ENCODE measurements at places on chromosomes 3 and 15.

GRCh38 chr3:13500133-13500885 is 20.2 kb downstream of the HDAC11 start:
- DNase-seq = no peak

GRCh38 chr3:171251835-171252234 is 208.4 kb downstream of the TNIK start:
- no peak for DNase-seq

GRCh38 chr15:94233441-94233840 is 2.1 kb downstream of the MCTP2 start:
- DNase-seq = no peak

DNA sequence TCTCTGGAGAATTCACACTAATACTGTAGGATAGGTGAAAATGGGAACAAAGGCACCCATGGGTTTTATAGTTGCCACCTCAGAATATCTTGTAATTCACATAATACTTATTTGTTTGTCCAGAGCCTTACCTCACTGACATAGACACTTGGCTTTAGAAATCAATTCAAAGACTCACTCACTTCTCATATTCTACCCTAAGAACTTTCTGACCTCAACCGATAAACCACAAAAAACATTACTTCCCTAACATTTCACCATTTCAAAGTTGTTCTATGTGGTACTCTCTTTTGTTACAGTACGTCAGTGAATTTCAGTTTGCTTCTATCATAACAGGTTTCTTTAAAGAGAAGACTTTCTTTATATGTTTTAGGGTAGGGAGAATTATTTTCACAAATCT is 359.3 kb downstream of the IGSF11 start:
- DNase-seq = no peak

DNA sequence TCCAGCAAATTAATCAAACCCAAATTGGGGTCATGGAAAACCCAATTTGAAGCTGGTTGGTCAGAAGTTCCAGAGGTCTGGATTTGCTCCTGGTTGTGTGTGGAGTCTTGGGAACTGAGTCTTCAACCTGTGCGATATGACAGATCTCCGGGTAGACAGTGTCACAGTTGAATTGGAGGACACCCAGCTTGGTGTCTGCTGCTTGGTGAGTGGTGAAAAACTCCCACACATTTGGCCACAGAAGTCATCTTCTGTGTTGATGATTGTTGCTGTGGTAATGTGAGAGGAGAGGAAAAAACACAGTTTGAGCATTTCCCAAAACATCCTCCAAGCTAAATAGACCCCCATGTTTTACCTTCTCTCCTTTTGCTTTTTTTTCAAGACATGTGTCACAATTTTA is 218.1 kb downstream of the TP63 start:
- DNase-seq = no peak

- DNase-seq = no peak
These were observed 234.8 kb upstream of the NR2E3 start for GRCh38 chr15:71575474-71576045.

GRCh38 chr3:112486811-112487505 is 12.3 kb downstream of the BTLA start:
- DNase-seq = no peak

DNA sequence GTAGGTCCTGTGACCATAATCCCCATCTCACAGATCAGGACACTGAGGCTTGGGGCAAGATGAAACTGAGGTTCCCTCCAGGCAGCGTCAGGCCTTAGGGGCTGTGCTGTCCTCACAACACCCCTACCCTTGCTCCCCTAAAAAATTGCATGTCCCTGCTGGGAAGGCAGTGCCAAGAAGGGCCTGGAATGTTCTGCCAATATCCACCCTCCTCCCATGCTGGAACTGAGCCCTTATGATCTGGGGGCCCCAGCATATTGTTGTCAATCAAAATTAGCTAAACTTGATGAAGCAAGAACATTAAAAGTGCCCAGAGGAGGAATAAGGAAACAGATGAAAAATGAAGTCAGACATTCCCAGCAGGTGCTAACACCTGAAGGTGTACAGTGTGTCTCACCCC is 13.4 kb upstream of the RTP3 start:
- DNase-seq = no peak

DNA sequence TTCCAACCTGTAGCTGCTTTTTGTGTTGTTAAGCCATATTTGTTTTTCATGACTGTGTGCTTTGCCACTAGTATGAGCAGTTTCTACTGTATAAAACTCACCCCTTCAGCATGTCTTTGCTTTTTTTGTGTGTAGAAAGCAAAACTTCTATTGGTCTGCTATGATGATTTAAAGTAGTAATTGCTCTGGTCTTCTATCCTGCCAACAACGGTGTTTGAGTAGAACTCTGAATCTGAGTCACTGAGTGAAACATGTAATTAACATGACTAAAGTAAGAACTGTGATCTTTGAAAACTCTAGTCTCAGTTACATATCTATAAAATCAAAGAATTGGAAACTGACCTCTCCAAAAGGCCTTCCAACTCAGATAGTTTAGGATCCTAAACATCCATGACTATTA is 133.6 kb downstream of the TPRG1 start:
- no peak for DNase-seq

DNA sequence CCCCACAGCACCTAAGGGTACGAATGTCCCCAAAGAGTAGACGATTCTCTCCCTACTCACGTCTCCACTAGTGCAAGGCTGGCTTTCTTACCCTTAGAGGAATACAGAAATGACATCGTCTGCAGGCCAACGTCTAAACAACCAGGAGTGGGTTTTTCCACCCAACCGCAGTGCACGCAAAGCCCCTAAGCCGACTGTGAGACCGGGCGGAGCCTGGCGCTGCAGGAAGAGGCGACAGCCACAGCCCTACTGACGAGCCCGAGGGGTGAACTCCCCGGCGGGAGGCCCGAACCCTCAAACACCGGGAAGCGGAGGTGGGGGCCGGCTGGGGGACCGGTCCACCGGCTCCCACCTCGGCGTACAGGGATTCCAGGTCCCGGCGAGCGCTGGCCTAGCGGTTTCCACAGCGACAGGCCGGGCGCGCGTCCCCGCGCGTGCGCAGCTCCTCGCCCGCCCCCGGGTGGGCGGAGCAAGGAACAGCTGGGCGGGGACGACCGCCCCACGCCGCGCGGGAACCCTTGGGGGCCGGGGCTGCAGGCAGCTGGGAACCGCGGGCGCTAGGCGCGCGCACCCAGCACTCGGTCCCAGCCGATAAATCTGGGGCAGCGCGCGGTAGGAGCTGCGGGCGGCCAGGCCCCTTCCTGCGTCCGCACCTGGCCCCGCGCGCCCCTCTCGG is at the start of the genes CEP19 and PIGX:
Gene CEP19, minus strand, starts transcription at position 413 of the 676 bp plus-strand sequence. CDS start 3,593 bp downstream, outside the sequence.
Gene PIGX, plus strand, starts transcription at position 540 of the 676 bp plus-strand sequence.
- peak; percentile 82 for DNase-seq

DNA sequence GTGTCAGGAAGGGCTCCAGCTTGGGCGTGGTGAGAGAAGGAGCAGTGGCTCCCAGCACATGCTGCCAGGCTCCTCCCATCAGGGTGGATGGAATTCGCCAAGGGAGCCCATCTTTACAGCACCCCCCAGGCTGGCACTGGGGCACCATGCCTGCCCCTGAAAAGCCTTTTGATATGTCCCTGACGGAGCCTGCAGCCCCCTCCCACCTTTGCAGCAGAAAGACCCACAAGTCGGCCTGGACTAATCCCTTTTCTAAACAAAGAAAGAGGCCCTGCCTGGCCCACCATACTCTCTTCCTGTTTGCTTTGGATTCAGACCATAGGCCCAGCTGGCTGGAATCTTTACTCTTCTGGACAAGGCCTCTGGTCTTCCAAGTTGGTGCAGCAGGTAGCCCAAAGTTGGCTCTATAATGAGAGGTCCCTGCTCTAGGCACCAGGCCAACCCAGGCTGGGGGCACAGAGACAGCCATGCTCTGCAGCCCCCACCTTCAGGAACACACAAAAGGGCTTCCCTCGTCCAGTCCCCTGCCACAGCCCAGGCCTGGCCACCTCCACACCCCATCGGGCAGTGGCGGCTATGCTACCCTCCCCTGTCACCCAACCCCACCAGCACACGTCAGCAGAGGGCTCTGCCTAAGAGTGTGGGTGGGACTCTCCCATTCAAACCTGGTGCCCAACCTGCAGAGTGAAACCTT is 5.4 kb downstream of the ANPEP start:
- DNase-seq = no peak

- DNase-seq = no peak
These were observed 43.9 kb downstream of the BHLHE40 start for GRCh38 chr3:5022966-5023776.

DNA sequence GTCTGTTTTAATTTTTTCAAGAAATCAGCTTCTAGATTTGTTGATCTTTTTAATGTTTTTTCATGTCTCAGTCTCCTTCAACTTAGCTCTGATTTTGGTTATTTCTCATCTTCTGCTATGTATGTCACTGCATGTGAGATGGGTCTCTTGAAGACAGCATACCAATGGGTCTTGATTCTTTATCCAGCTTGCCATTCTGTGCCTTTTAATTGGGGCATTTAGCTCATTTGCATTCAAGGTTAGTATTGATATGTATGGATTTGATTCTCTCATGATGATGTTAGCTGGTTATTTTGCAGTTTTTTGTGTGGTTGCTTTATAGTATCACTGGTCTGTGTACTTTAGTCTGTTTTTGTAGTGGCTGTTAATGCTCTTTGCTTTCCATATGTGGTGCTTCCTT is 39.4 kb downstream of the CEP63 start:
- no peak for DNase-seq

DNA sequence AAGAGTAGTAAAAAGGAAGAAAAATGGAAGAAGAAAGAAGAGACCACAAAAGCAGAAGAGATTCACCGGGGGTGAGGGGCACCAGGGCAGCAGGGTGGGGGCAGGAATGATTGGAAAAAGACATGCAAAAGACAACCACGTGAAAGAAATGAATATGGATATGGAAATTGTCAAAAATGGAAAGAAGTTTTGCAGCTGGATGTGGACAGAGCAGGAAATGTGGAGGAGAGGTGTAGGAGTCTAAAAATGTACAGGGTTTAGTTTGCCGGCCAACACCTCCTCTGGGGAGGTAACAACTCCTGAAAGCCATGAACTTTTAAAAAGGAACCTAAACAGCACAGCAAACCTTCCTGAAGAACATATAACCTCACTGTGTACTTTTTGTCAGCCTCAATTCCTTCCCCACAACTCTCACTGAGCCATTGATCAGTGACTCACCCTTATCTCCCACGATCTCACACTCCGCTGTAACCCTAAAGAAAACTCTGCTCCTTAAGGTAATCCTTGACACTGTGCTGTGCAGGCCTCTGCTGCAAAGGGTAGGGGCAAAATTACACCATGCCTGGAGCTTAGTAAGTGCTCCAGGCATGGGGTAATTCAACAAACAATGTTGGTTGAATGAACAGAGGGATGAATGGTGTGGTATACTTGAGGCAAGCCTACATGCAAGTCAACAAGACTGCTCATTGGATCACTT is 100.2 kb upstream of the BOC start:
- DNase-seq = no peak

DNA sequence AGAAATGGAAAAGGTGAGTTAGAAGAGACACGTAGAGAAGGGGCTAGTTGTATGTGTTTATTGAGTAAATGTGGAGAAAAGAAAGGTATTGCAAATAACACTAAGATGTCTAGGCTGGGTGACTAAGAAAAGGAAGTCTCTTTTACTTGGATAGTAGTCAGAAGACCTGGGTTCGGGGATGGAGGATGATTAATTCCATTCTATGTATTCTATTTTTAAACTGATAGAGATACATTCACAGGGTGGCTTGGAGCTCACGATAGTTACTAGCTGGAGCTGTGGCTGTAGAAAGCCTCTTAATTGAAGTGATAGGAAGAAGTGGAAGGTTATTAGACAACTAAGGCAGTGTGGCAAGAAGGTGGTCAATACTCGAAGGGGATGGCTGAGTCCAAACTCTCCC is 65.9 kb upstream of the TNIK start:
- DNase-seq = no peak

DNA sequence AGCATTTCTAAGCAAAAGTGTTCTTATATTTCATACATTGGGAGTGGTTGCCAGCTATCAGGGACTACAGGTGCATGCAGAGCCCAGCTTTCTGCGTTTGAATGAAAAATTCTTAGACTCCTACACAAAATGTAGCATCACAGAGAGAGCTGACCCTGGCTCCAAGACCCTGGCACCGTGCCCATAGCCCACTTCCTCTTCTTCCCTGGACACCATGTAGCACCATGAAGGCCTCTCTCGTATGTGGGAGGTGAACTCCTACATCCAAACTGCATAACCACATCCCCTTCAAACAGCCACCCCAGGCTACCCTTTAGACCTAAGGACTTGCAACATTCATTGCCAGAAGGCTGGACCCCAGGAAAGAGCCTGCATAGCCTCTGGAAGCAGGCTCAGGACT is 35.8 kb upstream of the ATOSA start:
- DNase-seq = no peak

- no peak for DNase-seq
These were observed 123.5 kb upstream of the GOLGA6L4 start for GRCh38 chr15:84112025-84112424.

DNA sequence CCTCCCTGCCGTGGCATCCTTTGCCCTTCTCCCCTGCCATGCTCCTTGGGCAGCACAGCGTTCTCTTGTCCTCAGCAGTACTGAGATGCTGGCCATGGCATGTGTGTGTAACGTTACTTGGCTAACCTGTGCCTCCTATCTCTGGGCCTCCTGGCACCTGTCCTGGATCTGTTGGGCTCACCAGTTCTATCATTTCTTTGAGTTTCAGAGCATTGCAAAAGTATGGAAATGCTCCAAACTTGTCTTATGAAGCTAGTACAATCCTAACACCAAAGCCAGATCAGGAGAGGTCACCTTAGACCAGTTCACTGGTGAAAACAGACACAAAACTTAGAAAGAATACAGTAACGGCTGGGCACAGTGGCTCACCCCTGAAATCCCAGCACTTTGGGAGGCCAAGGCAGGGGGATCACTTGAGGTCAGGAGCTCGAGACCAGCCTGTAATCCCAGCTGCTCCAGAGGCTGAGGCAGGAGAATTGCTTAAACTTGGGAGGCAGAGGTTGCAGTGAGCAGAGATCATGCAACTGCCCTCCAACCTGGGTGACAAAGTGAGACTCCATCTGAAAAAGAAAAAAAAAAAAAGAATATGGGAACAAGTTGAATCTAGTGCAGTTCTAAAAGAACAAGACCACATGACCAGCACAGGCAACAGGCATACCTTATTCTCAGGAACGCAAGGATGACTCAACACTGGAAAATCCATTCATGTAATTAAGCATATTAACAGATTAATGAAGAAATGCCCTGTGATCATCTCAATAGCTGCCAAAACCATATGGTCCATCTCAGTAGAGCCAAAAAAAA is 62.4 kb upstream of the TRPM1 start:
- no peak for DNase-seq
